ENCODE measurements at places on chromosomes 5 and 9.

- no peak for DNase-seq
Observed at GRCh38 chr9:14515049-14515448, 178.2 kb downstream of the ZDHHC21 start.

- no peak for DNase-seq
Observed at GRCh38 chr5:91477408-91477807, 94.3 kb upstream of the ARRDC3 start.

DNA sequence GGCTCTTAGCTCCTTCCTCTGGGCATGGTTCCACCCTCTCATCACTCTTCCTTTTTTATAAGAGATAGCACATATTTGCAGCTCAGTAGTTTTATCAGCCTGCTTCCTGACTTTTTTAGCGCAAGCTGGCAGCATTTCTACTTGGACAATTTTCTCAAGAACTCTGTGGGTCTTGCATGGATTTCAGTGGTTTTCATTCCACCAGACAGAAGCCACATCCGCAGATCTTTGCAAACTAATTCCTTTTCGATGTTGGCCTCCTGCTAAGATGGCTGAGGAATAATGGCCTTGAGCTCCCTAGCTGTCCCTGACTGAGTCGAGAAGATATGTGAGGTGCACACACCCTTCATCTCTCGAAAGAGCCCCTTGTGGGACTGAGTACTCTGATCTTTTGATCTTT is 49.5 kb downstream of the GALNT12 start:
- no peak for DNase-seq

- DNase-seq = no peak
Observed at GRCh38 chr5:106600803-106601202, 1069.9 kb downstream of the EFNA5 start.

GRCh38 chr9:3371842-3372241 is 154.0 kb downstream of the RFX3 start:
- no peak for DNase-seq

DNA sequence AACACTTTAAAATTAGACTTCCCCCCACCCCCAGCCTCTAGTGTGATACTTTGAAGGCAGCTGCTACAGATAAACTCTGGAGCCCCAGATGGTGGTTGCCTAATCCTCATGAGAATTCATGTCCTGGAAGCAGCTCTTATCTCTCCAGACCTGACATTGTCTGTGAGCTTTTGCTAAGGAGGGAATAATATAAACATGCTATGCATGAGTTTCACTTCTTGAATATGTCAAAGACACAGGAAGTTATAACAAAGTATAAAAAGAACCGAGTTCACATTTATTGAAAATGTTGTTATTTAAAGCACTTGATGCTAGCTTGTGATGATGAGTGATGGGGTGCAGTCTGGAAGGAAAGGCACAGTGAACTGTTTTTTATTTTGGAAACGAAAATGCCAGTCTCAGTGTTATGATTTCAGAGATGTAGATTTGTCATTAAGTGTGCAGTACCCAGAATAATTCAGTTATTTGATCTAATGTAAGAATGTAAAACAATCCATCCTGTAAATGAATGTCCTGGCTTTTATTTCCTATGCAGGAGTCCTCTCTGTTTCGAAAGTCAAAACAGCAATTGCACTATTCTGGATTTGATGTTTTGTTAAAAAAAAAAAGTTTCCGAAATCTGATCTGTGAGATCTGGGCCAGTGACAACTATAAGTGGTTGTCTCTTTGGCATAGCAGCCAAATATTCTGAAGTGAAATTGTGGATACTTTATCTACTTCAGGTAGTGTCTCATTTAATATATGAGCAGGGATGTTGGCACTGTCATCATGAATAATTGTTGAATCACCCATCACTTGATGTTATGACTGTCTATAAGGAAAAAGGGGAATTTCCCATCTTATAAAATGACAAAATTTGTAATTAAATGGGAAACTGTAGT is 77.0 kb downstream of the ZCCHC7 start:
- no peak for DNase-seq

DNA sequence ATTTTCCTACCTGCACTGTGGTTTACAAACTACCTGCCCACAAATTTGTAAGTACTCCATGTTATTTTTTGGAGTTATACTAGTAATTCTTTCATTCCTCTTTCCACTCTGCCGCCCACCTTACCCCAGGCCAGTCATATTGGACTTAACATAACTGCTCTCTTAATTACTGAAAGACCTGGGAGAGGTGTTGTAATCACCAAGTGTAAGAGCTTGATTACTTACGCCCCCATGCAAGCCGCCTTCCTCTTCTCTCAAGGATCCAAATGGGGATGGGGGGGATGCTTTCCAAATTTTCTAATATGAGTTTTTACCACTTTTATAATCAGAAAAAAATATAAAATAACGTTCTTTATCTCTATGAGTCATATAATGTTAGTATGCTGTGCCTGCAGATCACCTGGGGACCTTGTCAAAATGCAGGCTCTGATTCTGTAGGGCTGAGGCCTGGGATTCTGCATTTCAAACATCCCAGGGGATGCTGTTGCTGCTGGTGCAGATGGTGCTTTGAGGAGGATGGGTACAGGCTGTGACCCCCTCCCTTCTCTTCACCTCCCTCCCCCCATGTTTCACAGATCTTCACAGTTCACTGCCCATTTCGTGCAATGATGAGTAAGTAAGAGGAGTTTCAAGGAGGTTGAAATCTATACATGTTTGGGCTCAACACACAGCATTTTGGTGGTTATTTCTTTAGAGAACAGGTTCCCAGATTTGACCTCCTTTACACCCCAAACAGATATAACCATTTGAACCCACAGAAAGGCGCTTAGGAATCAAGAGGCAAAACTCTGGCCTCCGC is 87.3 kb downstream of the SEC61B start:
- no peak for DNase-seq

DNA sequence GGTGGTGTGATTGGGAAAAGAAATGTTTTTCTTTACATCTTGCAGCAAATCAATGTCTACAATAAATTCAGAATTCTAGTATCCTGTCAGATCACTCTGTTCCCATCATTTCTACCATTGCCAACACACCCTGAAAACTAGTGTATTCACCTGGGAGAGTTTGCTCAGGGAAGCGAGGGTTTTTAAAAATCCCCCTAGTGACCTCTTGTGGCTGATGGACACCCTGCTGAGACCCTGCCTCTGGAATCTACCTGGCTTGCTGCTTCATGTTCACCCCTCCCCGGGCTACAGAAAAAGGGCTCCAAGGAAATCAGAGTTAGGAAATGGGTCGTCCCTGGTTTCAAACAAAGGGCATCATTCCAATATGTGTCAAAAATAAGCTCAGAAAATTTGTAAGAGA is 21.4 kb upstream of the ALDOB start:
- DNase-seq = no peak

GRCh38 chr9:28503573-28503972 is 930.3 kb upstream of the C9orf72 start:
- DNase-seq = no peak

DNA sequence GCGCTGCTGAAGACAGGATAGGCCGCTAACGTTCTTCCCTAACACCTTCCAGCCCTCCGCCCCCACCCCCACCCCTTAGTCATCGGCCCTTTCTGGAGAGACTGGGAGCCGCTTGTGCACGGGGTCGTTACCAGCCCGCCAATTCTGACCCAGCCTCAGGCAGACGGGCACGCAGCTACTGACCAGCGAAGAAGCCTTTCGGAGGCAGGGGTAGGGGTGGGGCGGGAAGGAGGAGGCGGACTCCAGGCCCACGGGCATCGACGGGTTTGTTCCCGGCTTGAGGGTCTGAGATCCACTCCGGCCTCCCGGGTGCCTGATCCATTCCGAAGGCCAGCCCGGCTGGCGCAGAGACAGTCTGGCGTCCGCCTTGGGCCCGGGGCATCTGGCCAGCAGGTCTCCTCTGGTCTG is 729 bp upstream of the HAND1 start:
- DNase-seq = no peak

GRCh38 chr5:178368716-178369300 is 136.2 kb upstream of the PHYKPL start:
- no peak for DNase-seq

DNA sequence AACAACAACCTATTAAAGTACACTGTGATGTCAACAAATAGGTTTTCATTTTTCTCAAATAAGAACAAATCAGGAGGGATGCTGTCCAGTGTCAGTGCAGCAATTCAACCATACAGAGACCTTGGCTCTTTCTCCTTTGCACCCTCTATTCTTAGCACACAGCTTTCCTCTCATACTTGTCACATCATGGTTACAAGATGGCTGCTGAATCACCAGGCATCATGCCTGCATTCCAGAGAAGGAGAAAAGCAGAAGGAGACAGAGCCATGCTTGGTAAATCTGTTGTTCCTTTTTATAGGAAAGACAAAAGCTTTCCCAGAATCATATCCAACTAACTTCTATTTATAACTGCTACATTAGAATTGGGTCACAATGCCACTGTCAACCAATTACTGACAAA is 124.7 kb upstream of the VLDLR start:
- DNase-seq = no peak

- DNase-seq = no peak
Observed at GRCh38 chr5:56389261-56389660, 156.1 kb upstream of the ANKRD55 start.

DNA sequence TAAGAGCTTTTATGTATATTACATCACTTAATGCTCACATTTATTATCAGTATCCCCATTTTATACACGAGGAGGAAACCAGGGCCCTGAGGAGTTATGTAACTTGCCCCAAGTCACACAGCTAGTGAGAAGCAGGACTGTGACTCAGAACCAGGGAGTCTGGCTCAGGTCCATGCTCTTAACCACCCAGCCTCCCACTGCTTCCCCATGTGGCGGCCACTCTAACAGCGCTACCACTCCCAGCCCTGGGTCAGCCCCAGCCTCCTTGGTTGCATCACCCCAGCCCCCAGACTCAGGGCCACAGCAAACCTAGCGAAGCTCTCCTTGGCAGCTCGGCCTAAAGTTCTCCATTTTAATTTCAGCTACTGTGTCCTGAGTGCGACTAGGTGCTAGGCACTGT is 159.1 kb downstream of the PAX5 start:
- no peak for DNase-seq

DNA sequence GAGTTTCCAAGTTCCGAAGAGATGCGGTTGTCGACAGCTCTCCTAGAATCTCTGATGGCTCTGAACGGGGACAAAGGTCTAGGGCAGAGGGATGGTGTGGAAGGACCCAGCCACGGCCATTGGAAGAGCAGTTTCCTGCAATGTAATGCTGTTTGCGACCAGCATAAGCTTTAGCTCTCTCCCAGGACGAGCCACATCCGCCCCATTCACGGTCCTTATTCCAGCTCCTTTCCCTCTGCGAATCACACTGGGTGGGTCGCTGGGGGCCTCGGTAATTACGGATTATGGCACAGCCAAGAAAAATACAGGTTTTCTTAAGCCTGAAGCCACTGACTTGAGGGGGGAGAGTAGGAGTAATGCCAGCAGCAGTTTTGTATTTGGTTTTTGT is 22.7 kb downstream of the ANXA2R start:
- no peak for DNase-seq

DNA sequence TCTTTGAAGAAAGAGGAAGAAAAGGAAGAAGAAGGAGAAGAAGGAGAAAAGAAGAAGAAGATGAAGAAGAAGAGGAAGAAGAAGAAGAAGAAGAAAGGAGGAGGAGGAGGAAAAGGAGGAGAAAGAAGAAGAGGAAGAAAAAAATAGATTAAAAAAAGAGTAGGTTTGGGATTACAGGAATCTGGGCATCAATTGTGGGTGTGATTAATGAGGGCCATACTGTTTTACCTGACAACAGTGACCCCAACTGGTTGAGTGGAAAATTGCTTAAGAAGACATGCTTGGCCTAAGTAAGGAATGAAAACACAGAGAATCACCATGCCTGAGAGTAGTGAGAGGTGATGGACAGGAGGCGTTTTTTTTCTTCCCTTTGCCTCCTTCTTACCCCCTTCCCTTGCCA is 114.6 kb downstream of the FAM170A start:
- DNase-seq = no peak

DNA sequence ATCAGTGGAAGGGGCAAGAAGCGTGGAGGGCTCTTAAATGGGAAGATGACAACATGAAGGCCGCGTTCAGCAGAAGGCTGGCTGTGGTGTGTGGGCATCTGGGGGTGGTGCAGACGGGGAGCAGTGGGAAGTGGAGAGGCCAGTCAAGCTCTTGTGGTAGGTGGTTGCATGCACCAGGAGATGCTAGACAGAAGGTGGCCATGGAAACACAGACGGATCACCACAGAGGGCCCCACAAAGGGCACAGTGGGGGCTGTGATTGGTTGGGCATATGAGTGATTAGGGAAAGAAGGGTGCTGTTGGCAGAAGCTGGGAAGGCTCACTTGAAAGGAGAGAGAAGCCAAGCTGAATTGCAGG is 14.7 kb downstream of the MTMR12 start:
- no peak for DNase-seq

- no peak for DNase-seq
Observed at GRCh38 chr9:70683841-70684240, 269.4 kb upstream of the KLF9 start.

DNA sequence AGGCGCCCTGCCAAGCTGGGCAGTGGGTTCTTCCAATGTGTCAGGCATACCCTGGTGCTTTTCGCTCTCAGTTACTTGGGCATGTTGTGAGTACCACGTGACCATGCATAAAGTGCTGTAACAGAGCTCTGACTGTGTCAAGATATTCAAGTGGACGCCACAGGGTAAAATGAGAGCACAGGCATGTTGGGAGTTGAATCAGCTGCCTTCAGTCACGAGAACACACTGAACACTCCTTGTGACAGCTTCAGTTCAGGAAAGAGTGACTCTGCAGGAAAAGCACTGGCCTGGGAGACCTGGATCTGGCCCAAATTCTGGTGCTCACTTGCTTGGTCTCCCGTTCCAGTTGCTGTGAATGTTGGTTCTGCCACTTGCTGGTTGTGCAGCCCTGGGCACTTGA is 5.1 kb downstream of the MLANA start:
- no peak for DNase-seq

DNA sequence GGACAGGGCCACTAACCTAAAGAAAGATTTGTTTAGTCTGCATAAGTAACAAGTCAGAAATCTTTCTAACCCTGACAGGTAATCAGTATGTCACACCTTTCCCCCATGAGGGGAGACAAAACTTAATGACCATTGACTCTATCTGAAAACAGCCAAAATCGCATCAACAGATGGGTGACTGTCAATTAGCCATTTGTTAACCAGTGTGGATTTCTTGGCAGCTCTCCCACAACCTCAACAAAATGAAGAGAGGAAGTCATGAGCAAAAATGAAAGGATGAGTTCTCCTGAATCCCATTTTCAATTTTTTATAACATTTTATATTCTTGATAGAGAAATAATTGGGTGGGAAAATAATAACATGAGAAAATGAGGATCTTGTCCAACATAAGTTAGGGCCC is 84.6 kb upstream of the SNX2 start:
- no peak for DNase-seq

- no peak for DNase-seq
Observed at GRCh38 chr5:14327624-14328023, 184.5 kb downstream of the TRIO start.

- DNase-seq = no peak
Observed at GRCh38 chr5:147410496-147411358, 99.1 kb downstream of the DPYSL3 start.

- DNase-seq = no peak
Observed at GRCh38 chr9:97802276-97802675, 50.8 kb upstream of the FOXE1 start.
